ENCODE measurements at places on chromosomes 1 and 21.

DNA sequence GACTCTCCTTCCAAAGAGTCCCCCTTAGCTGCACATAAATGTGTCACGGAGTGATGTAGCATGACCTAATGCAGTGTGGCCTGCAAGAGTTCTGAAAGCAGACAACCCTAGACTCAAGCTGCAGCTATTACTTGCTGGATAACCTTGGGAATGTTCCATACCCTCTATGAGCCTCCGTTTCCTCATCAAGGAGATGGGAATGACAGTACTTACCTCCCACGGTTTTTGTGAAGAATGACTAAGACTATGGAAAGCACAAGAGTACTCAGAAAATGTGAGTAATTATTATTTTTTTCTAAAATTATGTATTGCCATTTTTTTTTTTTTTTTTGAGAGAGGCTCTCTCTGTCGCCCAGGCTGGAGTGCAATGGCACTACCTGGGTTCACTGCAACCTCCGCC is 3.0 kb downstream of the TTC39A start:
- DNase-seq: no peak

DNA sequence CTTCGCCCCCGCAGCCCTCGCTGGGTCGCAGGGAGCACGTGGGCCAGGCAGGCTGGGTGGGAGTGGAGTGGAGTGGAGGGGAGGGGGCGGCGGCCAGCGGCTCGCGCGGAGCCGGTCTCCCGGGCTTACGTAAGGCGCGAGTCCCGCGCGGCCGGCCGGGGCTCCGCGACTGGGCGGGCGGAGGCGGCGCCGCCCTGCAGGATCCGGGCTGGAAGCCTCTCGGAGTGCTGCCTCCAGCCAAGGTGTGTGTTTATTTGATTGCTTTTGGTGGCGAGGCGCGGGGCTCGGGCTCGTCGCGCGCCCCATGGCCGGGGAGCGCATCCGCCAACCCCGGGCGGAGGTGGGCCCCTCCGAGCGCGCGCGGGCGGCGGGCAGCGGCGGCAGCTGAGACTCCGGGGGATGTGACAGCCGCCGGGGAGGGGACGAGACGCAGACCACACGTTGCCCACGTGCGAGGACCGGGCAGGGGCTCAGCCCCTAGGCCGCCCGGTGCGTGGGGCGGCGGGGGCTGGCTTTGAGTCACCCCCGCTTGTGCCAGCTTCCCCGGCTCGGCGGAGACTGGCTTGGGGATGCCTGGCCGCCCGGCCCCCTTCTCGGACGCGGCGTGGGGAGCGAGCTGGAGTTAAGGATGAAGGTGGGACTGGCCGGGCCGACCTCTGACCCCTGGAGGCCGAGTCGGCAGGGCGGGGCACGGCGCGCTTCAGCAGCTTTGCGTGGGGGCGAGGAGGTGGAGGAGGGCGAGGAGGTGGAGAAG is 402 bp upstream of the AK4 start:
- DNase-seq: no peak

DNA sequence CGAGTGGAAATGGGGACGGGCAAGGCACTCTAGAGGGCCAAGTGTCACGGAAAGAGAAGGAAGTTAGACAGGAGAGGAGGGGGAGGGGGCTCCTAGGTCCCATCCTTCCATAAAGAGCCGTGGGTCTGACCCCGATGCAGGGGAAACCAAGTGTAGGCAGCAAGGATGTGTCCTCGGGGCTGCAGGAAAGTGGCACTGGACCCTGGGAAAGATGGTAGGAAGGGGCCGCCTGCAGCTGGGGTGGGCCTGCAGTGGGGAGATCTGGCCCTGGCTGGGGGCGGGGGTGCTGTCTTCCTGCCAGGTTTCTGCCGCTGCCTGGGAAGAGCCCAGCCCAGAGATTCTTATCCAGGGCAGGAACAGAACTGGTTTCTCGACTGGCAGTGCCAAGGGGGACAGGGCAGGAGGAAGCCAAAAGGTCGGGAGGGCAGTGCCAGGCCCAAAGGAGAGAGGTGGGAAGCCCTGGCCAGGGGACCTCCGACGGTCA is 12.9 kb downstream of the CRABP2 start:
- no peak for DNase-seq

DNA sequence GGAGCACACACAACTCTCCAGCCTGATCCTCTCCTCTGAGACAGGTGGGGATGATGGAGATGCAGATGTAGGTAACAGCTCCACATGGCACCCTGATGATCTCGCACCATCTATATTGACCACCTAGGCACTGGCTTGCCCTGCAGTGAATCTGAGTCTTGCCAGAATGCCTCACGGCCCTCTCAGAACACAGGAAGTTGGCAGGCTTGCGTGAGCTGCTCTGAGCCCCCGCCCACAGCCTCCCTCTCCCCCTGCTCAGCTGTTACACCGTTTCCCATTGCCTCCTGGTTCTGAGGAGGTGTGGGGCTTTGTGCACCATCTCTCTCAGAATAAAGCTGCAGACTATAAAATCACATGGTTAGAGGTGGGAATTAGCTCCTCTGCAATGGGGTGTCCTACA is 48.0 kb downstream of the URB2 start:
- no peak for DNase-seq

DNA sequence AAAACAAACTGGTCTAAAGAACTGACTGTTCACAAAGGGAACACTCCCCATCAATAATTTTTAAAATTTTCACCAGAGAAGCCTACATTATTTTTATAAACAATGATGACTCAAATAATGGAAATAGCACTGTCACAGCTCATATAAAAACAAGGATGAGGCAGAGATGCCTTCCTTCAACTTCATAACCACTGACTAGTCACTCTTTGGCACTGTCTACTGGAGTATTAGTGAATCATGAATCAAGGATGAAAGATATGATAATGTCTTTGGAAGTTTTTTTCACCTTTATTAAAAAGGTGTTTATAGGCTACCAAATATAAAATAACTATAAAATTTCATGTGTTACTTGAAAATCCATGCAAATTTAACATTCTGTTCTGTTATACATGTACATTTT is 316.9 kb downstream of the VAV3 start:
- DNase-seq: no peak

- no peak for DNase-seq
These were observed 524.5 kb downstream of the MATN1 start for GRCh38 chr1:30198795-30199403.

DNA sequence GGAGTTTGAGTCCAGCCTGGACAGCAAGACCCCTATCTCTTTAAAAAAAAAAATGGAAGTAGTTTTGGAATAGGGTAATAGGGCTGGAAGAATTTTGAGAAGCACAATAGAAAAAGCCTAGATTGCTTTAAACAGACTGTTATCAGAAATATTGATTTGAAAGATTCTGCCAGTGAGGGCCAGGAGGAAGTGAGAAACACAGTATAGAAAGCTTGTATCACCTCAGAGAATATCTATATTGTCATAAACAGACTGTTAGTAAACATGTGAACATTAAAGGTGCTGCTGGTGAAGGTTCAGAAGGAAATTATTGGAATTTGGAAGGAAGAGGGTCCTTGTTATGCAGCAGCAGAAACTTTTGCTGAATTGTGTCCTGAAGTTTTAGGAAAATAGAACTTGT is 24.8 kb upstream of the PSEN2 start:
- DNase-seq: no peak

- no peak for DNase-seq
These were observed 98.0 kb downstream of the LMO4 start for GRCh38 chr1:87426463-87427249.

- DNase-seq: peak; percentile 9
These were observed 1.7 kb downstream of the WNT9A start for GRCh38 chr1:227945891-227946623.

Measured in CD4-positive, alpha-beta T cell treated with Interleukin-4 for 1 hour (primary cell).